ENCODE measurements at places on chromosomes 5 and 9.

DNA sequence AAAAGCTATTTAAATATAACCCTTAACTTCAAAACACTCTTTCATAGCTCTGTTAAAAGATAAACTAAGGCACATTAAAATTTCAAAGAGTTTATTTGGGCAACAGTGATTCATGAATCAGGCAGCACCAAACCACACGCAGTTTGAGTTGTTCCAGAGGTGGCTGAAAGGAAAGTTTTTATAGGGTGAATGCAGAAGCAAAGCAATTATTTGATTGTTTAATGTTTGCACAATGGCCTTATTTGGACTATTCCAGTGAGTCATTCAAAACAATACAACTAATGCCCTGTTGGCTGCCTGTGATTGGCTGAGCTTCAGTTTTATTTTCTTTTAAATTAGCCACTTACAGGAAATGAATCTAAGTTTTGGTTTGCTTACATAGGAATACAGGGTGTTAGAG, 125.3 kb downstream of the CEP120 start:
- DNase-seq = no peak

DNA sequence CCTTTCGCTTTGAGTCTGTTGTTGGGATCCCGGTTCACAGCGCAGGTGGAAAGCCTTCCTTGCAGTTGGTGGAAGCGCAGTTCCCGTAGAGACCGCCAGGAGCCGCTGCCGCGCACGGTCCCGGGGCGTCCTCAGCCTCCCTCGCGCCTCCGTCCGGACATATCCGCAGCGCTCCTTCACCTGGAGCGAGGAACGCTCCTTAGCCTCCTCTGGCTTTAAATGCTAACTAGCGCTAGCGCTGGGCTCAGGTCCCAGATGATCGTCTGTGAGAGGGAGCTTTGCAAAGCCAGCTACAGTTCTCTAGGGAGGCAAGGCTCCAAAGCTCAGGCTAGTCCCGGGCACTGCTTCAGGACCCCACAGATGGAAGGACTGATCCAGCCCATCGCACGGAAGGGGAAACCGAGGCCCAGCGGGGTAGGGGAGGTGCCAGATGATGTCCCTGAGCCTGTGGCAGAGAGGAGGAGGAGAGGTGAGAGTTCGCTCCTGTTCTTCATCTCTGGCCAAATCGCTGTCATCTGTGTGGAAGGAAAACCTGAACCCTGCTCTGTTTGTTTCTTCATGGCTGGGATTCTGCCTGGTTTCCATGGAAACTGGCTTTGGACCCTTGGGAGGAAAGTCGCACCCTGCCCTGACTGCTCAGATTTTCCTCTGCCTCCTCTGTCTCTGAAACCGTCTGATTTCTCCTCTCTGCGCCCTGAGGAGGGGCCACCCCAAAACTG, 31.4 kb downstream of the COL15A1 start:
- DNase-seq = peak; percentile 96

DNA sequence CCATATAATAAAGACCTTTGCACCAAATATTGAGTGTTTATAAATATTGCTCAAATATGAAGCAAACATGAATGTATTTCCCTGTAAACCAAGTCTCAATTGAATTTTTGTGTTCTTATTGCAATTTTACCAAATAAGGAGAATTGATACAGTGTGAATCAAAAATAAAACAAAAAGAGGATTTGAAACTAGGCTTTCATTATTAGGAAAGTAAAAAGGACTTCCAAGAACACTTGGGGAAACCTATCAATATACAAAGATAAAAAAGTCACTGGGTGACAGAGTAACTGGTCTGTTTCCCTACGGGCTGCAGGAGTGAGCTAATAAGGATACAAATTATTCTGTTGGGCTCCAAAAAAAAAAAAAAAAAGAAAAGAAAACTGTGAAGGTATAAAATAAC, 44.8 kb upstream of the SNX2 start:
- no peak for DNase-seq

DNA sequence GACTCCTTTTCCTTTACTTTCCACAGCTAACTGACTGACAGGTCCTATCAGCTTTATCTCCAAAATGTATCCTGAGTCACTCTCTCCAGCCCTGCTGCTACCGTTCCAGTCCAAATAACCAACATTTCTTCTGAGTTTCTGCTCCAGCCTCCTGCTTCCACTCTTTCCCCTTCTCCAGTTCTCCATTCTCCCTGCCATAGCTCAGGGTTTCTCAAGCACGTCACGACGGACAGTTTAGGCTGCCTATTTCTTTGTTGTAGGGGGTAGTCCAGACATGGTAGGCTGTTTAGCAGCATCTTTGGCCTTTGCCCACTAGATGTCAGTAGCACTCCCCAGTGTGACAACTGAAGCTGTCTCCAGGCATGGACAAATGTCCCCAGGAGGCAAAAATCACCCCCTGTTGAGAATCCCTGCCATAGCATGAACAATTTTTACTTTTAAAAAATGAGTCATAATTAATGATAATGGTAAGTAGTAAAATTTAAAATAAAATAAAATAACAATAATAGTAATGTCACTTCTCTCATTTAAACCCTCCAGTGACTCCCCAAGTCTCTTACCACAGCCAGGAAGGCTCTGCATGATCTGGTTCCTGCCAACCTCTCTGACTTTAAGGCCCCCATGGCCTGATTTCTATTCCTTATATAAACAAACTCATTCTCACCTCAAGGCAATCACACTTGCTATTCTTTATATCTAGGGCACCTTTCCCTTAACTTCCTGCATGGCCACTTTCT, 105.4 kb upstream of the FER start:
- DNase-seq = no peak

DNA sequence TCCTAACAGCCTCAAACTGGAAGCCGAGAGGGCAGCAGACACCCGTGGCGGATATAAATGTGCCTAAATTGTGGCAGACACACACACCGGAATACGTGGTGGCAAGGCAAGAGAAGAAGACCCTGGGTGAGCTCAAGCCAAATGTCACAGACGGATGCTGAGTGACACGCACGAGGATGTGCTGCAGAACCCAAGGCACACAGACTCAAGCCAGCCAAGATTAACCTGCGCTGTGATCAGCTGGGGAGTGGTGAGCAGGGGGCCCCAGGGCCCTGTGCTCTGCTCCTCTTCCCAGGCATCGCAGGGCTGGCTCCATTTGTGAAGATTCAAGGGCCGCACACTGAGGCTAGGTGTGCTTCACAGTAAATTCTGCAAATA, 16.4 kb downstream of the SEMA4D start:
- DNase-seq = no peak

- DNase-seq = peak; percentile 20
Measured at GRCh38 chr9:37902796-37903646, 906 bp downstream of the SLC25A51 start.

- no peak for DNase-seq
Measured at GRCh38 chr5:5077236-5077635, 62.9 kb upstream of the ADAMTS16 start.

DNA sequence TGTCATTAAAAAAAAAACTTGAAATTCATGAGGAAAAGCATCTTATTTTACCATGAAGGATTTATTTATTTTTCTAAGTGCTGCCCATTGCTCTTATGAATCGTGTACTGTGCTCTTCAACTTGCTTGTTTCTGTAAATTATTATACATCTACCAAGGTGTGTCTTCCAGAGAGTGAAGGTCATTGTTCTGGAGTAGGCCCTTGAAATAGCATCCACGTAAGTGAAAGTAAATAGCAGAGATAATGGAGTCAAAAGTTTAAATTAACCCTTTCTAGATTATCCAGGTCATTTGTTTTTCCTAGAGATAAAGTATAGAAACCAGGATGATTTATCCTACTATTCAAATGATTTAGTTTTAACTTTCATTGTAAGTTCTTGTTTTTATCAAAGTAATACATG, 473.1 kb downstream of the DIRAS2 start:
- DNase-seq = no peak

DNA sequence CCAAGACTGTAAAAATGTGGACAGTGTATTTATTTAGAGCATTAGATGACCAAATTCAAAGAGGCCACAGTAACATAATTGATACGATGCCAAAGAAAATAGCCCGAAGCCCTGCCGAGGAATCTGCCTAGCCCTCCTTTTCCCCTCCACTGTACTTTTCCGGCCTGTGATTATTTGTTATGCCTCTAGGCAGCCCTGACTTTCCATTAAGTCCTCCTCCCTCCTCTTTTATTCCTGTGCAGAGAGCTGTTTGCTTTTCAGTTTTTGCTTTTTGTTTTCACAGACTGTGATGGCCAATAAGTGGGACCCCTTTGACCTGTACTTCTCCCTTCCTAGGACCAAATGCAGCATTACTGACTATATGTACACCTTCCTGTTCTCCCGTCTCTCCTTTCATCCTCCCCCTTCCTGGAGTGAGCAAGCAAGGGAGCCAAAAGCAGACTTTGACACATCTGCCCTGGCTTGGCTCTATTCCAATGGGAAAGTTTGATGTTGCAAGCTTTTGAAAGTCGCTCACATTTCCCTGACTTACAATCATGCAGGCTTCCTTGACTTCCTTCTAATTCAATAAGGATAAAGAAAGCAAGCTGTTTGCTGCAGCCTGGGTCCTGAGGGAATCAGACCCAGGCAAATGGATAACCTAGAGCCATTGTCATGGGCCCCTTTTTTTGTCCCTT, 76.1 kb downstream of the NREP start:
- DNase-seq = no peak

DNA sequence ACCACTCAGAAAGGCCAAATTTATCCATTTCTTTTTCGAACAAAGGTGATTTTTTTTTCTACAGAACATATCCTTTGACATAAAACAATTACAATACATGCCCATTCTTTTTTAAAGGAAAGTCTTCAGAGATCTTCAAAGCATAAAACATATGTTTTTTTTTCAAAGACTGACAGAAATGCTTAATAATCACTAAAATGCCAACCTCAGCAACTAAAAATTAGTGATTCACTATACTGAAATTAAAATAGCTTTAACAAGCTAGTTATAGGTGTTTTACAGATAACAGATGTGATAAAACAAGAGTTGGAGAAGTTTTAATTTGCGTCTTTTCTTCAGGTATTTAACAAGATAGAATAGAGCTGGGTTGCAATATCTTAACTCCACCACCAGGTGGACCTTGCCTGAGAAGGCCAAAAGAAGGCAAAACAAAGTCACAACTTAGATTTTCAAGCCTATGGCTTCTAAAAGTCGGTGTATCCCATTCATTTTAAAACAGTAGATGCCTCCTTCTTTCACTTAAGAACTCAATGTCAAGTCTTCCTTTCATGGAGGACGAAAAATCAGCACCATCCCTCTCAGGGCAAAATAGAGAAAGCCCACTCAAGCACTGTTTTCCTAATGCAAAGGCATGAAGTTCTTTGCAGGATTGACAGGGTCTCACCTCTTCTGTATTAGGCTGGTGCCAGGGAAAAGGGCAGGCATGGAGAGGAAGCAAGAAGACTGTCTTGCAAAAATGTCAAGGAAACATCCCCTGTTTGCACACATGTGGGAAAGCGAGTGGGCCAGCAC, 31.1 kb upstream of the CPLX2 start:
- no peak for DNase-seq
